Caco-2 (cell line): ENCODE measurements at places on chromosomes 16 and 17. TPM values are rescaled to one million over a fixed set of nuclear protein-coding genes. Genes with fewer than 3 reads are reported as not detected.
A peak's percentile ranks its signal among the peaks of the same experiment; 100 is the strongest.

DNA sequence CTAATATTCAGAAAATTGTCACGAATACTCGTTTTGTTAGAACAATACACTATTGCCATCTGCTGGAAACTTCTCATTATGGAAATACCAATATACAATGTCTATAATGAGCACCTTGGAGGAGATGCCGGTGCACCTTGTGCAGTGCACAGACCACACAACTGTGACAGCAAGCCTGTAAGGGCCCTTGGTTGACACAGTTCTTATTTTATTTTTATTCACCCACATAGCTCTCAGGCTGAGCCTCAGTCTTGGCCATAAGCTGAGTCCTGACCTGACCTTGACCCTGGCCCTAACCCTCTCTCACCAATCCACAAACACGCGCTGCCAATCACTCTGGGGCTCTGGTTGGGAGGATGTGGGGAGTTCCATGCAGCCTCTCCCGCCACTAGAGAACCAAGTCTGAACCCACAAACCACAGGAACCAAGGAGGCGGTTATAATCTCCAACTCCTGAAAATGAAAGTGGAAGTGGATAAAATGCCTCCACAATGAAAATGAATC, 7.6 kb downstream of the AIPL1 start:
- no peak for DNase-seq

DNA sequence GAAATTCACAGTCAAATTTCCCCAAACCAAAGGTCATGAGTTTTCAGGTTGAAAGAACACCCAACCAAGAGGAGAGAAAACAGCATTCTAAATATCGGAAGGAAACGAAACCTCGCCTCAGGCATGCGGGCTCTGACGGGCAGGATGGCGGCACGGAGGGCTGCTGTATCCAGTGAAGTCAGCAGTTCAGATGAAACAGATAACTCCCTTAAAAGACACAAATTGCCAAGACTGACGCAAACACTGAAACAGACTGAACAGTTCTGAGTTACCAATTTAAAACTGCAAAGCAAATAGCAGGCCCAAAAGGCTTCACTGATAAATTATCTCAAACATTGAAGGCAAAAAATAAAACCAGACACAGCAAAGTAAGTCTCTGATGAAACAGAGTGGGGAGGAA, 20.6 kb upstream of the CDH15 start:
- DNase-seq = no peak

DNA sequence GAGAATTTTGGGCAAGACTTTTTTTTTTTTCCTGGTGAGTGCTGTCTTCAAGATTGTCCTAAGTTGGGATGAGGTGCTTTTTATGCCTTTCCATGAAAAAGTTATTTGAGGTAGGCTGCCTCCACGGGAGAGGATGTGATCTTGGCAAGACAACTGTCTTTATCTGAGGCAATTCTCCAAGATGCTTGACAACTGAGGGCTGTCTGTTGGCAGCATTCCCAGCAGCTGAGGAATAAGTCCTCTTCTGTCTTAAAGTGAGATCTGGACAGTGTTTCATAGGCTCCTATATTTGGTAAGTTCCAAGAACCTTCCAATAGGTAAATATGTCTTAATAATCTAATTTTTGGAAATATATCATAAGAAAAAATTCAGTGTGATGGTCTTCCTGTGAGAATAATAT, 662.0 kb downstream of the CDH11 start:
- no peak for DNase-seq

DNA sequence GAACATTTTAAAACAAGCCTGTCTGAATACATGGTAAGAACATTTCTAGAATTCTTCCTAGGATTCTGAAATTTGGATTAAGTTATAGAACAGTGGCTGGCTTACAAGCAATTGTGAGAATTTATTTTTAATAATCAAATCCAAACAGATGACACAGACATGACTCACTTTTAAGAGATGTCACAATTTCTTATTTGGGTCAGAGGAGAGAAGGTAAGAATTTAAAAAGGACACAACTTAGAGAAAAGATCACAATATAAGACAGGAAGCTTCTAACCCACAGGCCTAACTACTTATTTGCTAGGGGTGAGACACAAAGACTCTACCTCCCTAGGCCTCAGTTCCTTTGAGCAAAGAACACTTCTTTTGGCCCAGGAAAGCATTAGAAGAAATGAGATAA, 32.7 kb downstream of the ZZEF1 start:
- DNase-seq = no peak

DNA sequence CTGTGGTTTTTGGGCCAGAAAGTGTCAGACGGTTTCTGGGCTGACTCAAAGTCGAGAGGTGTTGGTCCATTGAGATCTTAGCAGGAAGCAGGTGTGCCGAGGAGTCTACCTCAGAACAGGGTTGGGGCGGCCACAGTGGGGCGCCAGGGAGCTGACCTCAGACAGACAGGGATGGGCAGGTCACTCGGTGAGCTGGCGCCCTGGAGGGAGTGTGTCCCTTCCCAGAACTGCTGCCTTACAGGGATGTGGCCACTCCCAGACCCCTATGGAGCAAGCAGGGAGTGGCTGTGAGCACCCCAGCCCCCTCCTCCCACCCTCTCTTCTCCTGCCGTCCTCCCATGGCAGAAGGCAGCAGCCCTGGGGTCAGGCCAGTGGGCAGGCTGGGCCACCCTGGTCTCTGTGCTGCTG, 14.0 kb upstream of the DPEP1 start:
- peak; percentile 85 for DNase-seq

- DNase-seq = no peak
Observed at GRCh38 chr16:1777375-1778199, 4.7 kb upstream of the MRPS34 start.

GRCh38 chr17:15483431-15483830, 16.0 kb upstream of the CDRT4 start:
- no peak for DNase-seq

GRCh38 chr16:52572656-52573055, 25.7 kb upstream of the TOX3 start:
- DNase-seq = no peak

- DNase-seq = no peak
Observed at GRCh38 chr17:28086519-28086918, 44.0 kb downstream of the NLK start.

DNA sequence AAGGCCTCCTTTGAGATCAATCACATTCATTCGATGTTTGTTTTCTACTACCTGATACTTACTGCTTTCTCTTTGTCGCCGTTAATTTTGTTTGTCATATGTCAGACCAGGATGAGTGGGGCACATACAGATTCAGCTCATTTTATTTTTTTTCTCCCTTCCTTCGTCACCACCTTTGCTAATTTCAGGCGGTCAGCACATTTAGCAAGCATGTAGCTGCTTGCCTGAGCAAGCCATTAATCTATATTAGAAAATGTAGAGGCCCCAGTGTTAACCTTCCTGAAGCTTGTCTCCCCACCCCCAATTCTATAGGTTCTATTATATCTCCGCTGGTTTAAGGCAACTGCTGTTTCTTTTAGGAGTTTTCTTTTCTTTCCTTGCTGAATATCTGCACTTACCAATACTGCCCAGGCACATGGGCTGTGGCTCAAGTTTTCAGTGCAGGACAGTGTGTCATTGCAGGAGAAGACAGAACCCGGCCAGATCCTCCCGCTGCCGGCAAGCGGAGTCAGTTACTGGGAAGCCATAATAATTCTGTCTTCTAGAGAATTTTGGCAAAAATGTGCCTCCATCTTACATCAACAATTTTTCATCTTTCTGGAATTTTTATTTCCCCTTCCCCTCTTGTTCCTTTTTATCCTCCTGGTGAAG, 714.3 kb downstream of the WWOX start:
- no peak for DNase-seq

DNA sequence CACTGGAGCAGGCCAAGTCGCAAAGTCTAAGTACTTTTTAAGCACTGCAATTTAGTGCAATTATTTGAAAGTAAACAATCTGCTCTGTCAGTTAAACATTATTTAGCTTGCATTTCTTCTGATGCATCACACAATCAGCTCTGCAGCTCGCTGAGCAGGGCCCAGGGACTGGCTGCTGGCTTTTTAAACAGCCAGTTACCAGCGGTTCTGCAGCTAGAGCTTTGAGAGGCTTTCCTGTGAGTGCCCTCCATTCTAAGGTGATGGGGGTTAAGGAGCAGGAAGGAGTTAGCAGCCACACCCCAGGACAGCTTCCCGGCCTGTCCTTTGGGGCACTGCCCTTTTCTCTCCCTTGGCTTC, 154.3 kb downstream of the SALL1 start:
- no peak for DNase-seq

DNA sequence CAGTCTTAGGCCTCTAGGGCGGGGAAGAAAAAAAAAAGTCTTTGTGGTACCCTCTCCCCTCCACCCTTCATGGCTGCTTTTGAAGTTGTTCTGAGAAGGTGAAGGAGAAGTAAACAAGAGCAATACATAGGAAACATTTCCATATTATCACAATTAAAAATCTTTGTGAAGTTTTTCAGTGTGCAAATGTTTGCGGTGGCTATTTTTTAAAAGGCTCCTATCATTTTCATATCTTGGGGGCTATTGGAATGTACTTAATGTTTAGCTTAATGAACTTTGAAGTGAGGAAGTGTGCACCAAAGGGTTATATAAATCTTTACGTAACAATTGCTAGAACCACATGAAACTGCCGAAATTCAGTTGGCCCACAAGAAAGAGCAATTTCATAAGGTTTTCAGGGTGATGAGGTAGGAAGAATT, 7.6 kb downstream of the NOL11 start:
- no peak for DNase-seq

DNA sequence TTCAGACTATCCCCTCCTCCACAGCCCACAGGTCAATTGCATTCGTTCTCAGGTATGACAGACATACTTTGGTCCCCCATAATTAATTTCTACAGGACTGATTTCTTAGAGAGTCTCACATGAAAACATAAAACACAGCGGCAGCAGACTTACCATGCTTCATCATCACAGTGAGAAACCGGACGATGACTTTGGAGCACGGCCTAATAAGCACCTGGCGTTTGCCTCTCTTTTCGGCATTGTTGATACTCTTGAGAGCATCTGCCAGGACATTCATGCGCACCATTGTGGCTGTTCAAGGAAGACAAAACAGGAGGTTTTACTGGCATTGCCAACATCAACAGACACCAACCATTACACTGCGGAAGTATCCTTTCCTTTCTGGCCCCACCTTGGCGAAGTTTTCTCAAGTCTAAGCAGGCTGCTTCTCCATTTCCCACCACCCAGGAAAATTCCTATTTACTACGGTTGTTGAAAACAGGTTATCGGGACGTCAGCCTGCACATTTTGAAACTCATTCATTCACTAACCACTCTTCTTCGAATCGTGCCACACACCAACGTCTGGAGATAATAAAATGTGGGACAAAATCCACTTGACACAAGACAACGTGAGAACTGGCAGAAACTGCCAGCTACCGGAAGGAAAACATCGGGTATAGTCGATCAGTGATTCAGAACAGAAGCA, 1.2 kb downstream of the RPS15A start:
- no peak for DNase-seq

DNA sequence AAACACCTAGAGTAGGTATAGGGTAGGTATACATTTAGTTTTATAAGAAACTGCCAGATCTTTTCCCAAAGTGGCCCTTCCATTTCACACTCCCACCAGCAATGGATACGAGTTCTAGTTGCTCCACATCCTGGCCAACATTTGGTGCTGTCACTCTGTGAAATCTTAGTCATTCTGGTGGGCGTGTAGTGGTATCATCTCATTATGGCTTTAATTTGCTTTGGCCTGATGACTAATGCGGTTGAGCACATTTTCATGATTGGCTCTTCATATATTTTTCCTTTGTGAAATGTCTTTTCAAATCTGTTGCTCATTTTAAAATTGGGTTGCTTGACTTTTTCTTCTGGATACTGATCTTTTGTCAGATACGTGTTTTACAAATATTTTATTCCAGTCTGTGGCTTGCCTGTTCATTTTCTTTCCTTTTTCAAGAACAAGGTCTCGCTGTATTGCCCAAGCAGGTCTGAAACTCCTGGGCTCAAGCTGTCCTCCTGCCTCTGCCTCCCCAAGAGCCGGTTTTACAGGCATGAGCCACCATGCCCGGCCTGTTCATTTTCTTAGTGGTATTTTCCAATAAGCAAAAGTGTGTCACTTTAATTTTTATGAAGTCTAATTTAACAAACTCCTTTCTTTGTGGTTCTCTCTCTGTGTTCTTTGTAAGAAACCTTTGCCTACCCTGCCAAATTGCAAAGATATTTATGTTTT, 192.4 kb downstream of the SEC14L1 start:
- DNase-seq = no peak

DNA sequence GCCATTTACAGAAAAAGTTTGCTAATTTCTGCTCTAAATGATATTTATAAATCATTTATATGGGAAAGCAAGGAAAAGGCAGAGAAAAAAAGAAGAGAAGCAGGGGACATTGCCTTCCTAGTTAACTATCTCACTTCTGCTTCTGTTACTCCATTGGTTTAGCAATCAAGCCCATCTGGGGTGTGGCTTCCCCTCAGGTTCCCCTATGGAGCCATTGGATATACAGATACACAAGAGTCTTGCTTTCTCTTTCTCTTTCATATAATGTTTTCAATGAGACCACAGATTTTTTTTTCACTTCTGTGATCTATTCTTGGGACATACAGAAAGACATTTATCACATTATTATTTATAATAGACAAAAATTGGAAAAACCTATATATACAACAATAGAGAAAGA, 105.6 kb upstream of the TOM1L1 start:
- DNase-seq = no peak

DNA sequence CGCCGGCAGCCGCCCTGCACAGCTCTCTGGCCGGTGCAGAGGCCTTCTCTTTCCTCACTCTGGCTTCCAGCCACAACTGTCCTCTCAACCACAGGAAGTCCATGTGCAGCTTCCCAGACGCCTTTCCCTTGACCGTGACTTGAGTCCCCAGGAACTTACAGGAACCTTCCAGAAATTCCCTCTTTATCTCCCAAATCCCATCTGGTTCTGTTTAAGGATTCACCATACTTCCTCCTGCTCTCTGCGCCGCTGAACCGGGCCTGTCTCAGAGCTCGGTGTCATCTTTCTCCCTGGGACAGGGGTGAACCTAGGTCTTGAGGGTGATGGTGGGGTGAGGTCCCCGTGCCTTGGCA, 65.2 kb upstream of the ZNF469 start:
- no peak for DNase-seq

- DNase-seq = peak; percentile 15
Observed at GRCh38 chr16:74568961-74569631, 37.8 kb downstream of the GLG1 start.

- DNase-seq = no peak
Observed at GRCh38 chr17:29620271-29620670, 2.4 kb downstream of the CORO6 start.

PDE6G gene
- not detected in 2 replicates for total RNA-seq

MLYCD gene
- 8.7 and 9.0 TPM in 2 replicates for total RNA-seq

FMNL1 gene
- total RNA-seq = 2.8 and 3.0 TPM in 2 replicates

UBFD1 gene
- 78.6 and 83.1 TPM in 2 replicates for total RNA-seq

EFCAB5 gene
- total RNA-seq = 0.43 TPM in 1 of 2 replicates, not detected in the other

NEK8 gene
- 11.0 and 13.4 TPM in 2 replicates for total RNA-seq

GLG1 gene
- 197 and 210 TPM in 2 replicates for total RNA-seq
